ENCODE measurements at places on chromosomes 13 and 19. TPM values are rescaled to one million over a fixed set of nuclear protein-coding genes. Genes with fewer than 3 reads are reported as not detected.

Gene RASIP1
- total RNA-seq, result 0.27 TPM

Gene MYO1F
- 385 TPM for total RNA-seq

Gene LPAR2
- 45.2 TPM for total RNA-seq

Gene FFAR1
- total RNA-seq, result not detected

Gene FGF22
- total RNA-seq, result not detected

Gene TMEM38A
- 3.4 TPM for total RNA-seq

Gene ATP1A3
- total RNA-seq, result 2.5 TPM
